ENCODE measurements at places on chromosomes 1 and 21.

- no peak for DNase-seq
These were observed 14.6 kb upstream of the RC3H1 start for GRCh38 chr1:174036798-174037197.

- DNase-seq = no peak
These were observed 93.8 kb downstream of the ATP1B1 start for GRCh38 chr1:169200319-169200718.

- DNase-seq = no peak
These were observed 39.3 kb downstream of the TP73 start for GRCh38 chr1:3691421-3692204.

DNA sequence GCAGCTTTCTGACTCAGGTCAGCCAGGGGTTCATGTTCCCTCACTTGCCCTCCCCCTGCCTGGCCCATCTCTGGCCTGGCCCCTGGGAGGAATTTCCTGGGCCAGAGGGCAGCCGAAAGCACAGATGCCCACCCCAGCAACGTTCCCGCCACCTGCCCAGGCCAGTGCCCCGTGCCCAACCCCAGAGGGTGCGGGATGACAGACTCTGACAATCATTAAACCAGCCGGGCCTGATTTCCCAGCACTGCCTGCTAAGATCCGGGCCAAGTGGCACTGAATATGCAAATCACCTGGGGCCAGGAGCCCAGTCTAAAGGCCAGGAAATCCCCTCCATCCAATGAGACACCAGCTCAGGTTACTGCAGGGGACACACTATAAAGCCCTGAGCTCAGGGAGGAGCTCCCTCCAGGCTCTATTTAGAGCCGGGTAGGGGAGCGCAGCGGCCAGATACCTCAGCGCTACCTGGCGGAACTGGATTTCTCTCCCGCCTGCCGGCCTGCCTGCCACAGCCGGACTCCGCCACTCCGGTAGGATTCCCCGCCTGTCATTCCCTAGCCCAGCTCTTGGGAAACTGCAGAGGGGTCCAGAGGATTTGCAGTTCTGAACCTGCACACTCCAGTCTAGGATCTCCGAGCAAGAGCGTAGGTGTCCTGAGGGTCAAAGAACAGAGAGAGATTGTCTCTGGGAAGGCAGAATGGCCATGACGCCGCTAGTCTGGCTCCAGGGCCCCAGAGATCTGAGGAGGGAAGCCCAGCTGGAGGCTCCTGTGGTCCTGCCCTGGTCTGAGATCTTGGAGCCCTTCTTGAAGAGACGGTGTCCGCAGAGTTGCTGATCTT is at the start of gene ELF3:
ELF3 (plus strand) TSS at position 408 of the 836 bp plus-strand sequence. CDS start 550 bp downstream, outside the sequence.
- no peak for DNase-seq

GRCh38 chr1:78722521-78722920 is 72.9 kb downstream of the IFI44 start:
- no peak for DNase-seq

DNA sequence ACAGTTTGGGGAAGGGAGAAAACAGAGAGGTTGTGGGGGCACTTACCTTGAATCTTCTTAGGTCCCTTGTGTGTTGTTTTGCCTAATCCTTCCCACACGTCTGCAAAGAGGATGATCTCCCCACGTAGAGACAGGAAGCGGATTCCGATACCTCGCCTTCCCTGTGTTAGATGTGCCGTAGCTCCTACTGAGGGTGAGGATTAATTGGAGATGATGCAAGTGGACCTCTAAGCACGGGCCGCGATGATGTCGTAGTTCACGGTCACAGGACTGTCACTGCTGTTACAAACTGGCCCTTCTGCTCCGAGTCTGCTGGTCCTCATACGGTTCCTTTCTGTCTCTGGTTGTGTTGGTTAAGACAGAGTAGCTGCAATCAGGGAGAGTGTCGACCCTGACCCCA is 27.7 kb downstream of the GALNT2 start:
- no peak for DNase-seq

- peak; percentile 72 for DNase-seq
These were observed 6.7 kb downstream of the ZNF496 start for GRCh38 chr1:247324923-247325322.

DNA sequence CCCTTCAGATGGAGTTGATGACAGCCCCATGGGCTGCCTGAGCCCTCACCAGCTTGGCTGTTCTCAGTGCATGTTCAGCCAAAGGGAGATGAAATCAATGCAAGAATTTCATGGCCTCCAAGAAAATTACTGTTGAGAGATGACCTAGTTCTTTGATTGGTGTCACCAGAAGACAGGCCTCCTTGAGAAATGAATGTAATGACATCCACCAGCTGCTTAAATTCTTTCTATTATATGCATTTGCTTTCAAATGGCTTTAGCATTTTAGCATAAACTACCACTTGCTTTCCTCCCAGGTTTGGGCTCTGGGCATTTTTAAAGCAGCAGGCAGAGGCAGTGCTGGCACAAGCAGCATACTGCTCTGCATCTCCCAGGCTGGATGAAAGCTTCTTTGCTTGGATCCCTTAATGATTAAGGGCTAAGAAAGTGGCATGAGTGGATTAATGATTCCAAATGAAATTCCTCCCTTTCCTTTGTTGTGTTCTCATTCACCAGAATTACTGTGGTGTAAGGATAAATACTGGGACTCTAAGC is 278.4 kb downstream of the ZNF326 start:
- DNase-seq = no peak

GRCh38 chr1:85093644-85094043 is 45.3 kb upstream of the MCOLN3 start:
- no peak for DNase-seq
